ENCODE measurements at places on chromosomes 5 and 9.

DNA sequence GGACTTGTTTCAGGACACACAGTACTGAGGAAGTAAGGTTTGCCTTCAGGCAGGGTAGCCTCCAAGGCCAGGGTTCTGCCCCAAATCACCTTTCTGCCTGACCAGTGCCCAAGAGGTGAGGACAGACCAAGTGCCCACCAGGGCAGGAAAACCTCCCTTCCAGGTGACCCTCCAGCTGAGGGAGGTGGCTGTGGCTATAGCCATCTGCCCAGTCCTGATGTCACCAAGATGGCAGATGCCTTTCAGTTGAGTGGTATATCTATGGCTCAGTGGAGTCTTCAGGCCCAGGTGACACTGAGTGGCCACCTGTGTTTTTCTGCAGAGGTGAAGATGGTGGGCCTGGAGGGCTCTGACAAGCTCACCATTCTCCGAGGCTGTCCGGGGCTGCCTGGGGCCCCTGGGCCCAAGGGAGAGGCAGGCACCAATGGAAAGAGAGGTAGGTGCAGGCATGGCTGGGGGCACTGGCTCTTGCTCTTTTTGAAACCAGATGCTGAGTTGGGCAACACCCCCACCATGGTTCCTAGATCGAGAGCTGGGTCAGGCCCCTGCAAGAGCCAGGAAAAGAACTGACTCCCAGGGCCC is 1.7 kb downstream of the FCN2 start:
- no peak for DNase-seq

GRCh38 chr5:126280846-126281245 is 142.4 kb upstream of the GRAMD2B start:
- DNase-seq, result no peak

- DNase-seq, result no peak
Measured at GRCh38 chr5:37791321-37791720, 48.5 kb downstream of the GDNF start.

DNA sequence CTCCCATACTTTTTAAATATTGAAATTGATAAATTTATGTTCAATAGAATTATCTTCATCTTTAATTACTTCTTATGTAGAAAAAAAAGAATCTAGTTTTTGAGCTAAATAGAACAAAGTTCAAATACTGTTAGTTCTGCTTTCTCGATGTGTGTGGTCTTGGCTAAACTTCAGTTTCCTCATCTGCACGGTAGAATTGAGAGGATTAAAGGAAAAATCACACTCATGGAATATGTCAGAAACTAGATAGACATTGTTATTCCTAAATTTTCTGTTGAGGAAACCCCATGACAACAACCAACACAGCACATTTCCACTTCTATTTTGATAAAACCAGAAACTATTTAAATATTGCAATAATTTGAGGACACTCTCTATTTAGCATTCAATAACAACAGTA is 100.3 kb downstream of the MUSK start:
- no peak for DNase-seq

DNA sequence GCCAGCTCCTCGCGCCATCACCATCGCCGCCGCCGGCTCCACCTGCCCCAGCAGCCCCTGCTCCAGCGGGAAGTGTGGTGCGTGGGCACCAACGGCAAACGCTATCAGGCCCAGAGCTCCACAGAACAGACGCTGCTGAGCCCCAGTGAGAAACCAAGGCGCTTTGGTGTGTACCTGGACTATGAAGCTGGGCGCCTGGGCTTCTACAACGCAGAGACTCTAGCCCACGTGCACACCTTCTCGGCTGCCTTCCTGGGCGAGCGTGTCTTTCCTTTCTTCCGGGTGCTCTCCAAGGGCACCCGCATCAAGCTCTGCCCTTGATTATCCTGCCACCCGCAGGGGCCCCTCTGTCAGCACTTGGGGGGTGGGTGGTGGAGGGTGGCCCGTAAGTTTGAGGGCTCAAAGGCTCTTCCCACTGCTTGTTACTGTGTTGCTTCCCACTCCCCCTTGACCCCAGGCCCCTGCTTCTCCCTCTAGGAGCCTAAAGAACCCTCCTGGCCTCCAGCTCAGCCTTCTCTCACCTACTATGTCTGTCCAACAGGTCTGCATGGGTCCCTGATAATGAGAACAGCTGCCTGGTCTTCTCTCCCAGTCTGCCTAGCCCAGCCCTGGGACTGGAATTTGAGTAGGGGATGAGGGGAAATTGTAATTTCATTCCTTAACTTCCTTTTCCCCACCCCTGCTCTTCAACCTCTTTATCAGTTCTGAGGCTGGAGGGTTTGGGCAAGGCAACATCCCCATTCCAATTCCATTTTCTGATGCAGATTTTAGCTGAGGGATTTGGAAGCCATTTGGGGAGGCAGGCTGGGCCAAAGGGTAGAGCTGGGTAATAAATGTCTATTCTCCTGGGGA is 9.0 kb downstream of the RACK1 start:
- no peak for DNase-seq

- DNase-seq, result no peak
Measured at GRCh38 chr9:3692606-3693005, 166.8 kb upstream of the RFX3 start.

GRCh38 chr9:36742264-36742663 is 169.6 kb downstream of the MELK start:
- no peak for DNase-seq
